ENCODE measurements at places on chromosomes 4 and X. TPM values are rescaled to one million over a fixed set of nuclear protein-coding genes. Genes with fewer than 3 reads are reported as not detected.

DNA sequence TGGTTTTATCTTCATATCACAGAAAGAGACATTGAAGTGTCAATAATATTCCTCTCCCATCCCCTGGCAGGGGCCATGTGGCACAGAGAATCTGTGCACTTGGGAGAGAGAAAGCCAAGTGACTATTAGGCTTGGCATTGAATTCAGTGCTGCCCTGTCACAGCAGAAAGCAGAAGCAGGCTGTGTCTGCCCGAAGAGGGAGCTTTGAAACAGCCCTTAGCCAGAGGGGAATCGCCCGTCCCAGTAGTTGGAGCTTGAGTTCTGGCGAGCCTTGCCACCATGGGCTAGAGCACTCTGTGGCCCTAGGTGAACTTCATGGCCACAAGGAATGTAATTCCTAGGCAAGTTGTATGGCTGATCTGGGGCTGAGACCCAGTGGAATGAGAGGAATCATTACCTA lies 282.5 kb upstream of the PCDH10 start:
- DNase-seq, result no peak

- no peak for DNase-seq
Observed at GRCh38 chr4:100372432-100372831, 145.4 kb downstream of the EMCN start.

GRCh38 chrX:153628665-153629064 lies 18.3 kb upstream of the DUSP9 start:
- DNase-seq, result no peak

- no peak for DNase-seq
Observed at GRCh38 chr4:11592276-11592675, 163.6 kb upstream of the HS3ST1 start.

DNA sequence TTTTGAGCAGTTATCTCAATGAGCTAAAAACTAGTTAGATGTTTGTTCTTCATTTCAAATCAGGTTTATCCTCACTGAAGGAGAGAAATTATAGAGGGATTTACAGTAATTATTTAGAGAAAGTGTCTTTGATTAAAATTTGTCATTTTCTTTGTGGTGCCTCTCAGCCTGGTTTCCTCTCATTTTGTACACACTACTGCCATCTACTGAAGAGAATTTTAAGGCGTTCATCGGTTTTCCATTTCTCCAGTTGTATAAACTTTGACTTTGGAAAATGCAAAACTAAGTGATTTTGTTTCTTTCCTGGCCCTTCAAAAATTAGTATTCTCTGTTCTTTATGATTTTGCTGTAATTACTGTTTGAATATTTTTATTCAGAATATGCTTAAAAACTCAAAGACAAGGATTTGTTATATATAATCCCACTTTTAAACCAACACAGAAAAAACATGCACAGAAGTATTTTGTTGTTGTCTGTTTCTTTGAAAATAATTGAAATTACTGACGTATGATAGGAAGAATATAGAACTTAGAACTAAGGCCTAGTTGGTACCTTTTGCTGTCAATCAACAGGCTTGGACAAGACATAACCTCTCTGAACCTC lies 34.4 kb upstream of the ANXA3 start:
- DNase-seq, result no peak

DNA sequence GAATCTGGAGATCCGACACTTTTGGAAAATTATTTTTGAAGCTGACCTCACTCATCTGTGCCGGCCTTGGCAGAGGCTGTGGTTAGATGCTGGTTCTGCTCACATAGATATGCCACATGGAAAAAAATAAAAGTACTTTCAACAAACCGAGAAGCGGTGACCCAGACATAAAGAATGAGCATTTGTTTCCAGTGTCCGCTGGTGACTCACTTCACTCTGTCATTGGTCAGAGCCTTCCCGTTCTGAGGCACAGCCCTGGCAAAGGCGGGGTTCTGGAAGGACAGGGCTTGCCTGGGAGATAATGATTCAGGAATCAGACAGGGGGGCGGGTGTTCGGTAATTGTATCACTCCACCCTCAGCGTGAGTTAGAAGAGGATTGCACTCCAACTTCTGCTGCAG lies 172.4 kb upstream of the MXRA5 start:
- peak; percentile 1 for DNase-seq

- no peak for DNase-seq
Observed at GRCh38 chr4:168879188-168879587, 130.9 kb downstream of the CBR4 start.

- DNase-seq, result no peak
Observed at GRCh38 chr4:149345424-149345823, 470.2 kb downstream of the IQCM start.

GRCh38 chr4:98659106-98659592 lies 738 bp upstream of the TSPAN5 start:
- DNase-seq, result no peak

GRCh38 chr4:124564121-124564520 lies 148.4 kb downstream of the ANKRD50 start:
- no peak for DNase-seq

- no peak for DNase-seq
Observed at GRCh38 chrX:155134255-155134654, 62.9 kb downstream of the BRCC3 start.

- DNase-seq, result no peak
Observed at GRCh38 chrX:105299286-105299685, 78.8 kb upstream of the TEX13A start.

- DNase-seq, result no peak
Observed at GRCh38 chr4:53785996-53786395, 194.7 kb upstream of the LNX1 start.

GRCh38 chr4:16240300-16240699 lies 14.0 kb upstream of the TAPT1 start:
- no peak for DNase-seq

GRCh38 chr4:14787221-14787620 lies 215.1 kb upstream of the CPEB2 start:
- no peak for DNase-seq

DNA sequence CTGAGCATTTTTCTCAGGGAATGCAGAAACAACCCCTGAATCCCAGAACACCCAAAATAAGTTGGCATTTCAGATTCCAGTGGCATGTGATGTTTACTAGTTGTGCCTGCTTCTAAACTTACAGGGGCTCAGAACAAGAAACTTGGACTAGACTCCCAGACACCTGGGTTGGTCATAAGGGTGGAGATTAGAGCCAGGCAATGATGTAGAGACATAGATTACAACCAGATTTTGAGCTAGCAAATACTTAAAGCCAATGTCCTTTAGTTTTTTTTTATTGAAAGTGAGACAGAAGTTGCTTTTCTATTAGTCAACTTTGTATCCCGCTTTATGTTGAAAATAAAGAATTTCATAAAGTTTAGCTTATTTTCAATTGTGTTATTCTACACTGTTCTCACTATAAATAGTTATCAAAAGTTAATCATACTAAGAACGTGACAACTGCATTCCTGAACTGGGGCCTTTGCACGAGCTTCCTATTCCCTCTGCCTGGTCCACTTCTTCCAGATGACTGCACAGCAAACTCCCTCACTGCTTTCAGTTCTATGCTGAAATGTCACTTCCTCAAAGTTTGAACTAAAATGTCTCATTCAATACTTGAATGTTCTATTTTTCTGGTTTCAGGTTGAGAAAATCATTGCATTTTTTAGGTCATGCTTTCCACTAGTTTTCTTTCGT lies 224.7 kb upstream of the PPP1R2C start:
- DNase-seq, result no peak

GRCh38 chrX:13816176-13816575 lies 717 bp downstream of the GPM6B start:
- no peak for DNase-seq

DNA sequence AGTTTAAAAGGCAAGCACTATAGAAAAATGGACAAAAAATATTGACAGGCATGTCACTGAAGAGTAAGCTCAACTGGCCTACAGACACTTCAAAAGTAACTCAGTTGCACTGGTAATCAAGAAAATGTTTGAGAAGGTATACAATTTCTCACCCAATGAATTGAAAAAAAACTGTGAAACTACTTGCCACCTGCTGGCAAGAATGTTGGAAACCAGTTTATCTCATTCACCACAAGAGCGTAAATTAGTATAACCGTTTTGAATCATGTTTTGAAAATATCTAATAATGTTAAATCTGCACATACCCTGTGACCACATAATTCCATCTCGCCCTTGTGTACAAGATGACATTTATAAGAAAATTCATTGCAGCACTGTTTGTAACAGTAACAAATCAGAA lies 31.7 kb downstream of the TXK start:
- DNase-seq, result no peak

GRCh38 chr4:25345744-25346143 lies 31.3 kb upstream of the ANAPC4 start:
- DNase-seq, result no peak

GRCh38 chr4:185640811-185641675 lies 105.7 kb upstream of the PDLIM3 start:
- DNase-seq, result no peak

DNA sequence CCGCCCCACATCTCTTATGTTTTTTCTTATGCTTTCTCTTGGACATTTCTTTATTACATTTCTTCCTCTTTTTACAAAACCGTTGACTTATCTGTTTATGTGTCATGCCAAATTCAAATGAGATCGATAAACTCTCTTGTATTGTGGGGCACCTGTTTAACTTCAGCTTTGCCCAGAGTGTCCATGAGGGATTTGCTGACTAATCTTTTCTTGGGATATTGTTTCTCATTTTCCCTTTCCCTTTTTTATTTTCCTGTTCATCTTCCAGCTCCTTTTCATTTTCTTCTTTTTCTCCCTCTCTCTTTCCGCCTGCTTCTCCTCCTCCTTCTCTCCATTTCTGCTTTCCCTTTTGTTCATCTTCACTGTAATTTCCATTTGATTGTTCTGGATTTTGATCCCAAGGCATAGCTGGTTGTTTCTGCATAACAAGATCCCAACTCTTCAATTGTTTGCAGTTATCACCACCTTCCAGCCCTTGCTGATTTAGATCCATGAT lies 10.7 kb downstream of the TIMM8A start:
- DNase-seq, result no peak

GRCh38 chr4:141192564-141192963 lies 28.1 kb upstream of the ZNF330 start:
- no peak for DNase-seq

DNA sequence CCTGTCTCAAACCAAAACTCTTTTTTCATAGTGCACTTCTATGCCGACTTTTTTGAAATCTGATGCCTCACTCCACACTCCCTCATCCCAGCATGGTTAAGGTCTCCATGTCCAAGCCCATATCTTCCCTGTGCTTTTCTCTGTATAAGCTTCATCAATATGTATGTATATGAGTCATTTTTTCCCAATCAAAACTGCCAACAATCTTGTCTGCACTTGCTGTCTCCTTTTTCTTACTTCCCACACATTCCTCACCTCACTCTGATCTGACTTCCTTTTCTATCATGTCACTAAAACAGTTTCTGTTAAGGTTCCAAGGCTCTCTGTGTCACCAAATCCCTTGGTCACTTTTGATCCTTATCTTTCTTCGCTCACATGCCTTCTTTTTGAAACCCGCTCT lies 88.2 kb upstream of the GPR50 start:
- DNase-seq, result no peak

The MBNL3 gene
- total RNA-seq, result 3.5 TPM

The MAGEB6B gene
- total RNA-seq, result not detected

The ZNF280C gene
- total RNA-seq, result 14.4 TPM

The F8 gene
- total RNA-seq, result 2.3 TPM

The AWAT1 gene
- total RNA-seq, result not detected

The FRG2 gene
- not detected for total RNA-seq

The TSPAN7 gene
- 32.1 TPM for total RNA-seq

The USP17L27 gene
- total RNA-seq, result not detected

The SLC35A2 gene
- total RNA-seq, result 21.4 TPM

The FRMPD4 gene
- 0.27 TPM for total RNA-seq

The FAM13A gene
- total RNA-seq, result 16.5 TPM

The PLAC1 gene
- not detected for total RNA-seq

The DACH2 gene
- total RNA-seq, result 1.8 TPM

The SPIN2B gene
- total RNA-seq, result 12.2 TPM

The NLGN4X gene
- total RNA-seq, result 112 TPM

The FAM156B gene
- 9.1 TPM for total RNA-seq

The KCNE5 gene
- 3.1 TPM for total RNA-seq

The ADGRL3 gene
- 13.0 TPM for total RNA-seq
